ENCODE measurements at places on chromosomes 5 and 9.

- DNase-seq = no peak
These were observed 506.9 kb downstream of the TLE1 start for GRCh38 chr9:81182431-81182830.

DNA sequence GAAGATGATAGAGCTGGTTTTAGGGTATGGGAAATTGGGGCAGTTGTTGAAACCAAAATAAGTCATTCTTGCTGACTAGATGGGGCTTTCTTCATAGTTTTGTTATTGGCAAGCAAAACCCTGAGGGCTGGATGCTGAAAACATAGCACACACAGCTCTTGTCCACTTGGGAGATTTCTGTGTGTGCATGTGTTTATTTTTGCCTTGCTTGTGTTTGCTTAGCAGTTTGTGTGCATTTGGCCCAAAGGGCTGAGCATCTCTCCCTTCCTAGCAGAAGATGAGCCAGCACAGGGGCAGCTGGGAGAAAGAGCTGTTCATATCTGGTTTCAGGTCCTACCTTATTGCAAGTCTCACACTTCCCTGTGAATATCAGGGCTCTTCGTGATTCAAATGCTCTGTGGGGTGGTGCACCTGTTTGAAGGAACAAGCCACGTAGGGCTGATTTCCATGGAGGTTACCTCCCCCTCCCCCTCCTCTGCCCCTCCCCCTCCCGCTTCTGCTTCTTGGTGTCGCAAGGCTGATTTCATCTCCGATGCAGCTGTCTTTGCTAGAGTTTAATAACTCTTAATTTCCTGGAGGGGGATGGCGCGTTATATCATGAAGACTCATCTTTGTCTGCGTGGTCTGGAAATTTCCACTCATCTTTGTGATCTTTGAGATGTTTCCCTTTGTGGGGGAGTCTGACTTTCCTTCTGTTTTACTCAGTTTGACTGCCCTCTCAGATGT is 296.5 kb downstream of the ARHGAP26 start:
- DNase-seq = peak; percentile 8

DNA sequence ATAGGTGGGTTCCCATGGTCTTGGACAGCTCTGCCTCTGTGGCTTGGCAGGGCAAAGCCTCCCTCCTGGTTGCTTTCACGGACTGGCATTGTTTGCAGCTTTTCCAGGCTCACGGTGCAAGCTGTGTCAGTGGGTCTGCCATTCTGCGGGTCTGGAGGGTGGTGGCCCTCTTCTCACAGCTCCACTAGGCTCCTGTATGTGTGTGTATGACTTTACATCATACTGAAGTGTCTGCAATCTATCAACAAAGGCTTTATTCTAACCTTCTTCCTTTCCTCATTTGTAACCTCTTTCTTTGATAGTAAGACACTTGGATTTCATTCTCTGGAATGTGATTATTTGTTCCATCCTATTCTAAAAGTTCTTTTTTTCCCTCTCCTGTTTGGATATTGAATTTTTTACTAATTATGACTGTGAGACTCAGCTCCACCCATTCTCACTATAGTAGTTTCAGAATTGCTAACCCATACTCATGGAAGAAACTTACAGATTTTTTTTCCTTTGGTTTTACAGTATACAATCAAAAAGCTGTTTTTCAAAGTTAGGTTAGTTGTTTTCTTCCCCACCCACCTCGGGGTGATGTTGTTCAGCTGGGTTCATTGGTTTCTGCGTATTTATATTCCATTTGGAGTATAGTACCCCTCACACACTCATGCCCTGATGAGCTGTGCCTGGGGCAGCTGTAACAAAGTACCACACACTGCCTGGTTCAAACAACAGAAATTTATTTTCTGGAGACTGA is 144.6 kb upstream of the OTULINL start:
- DNase-seq = no peak

GRCh38 chr9:123424131-123424530 is 68.1 kb downstream of the CRB2 start:
- DNase-seq = no peak

GRCh38 chr5:153919161-153919560 is 119.5 kb downstream of the FAM114A2 start:
- no peak for DNase-seq

DNA sequence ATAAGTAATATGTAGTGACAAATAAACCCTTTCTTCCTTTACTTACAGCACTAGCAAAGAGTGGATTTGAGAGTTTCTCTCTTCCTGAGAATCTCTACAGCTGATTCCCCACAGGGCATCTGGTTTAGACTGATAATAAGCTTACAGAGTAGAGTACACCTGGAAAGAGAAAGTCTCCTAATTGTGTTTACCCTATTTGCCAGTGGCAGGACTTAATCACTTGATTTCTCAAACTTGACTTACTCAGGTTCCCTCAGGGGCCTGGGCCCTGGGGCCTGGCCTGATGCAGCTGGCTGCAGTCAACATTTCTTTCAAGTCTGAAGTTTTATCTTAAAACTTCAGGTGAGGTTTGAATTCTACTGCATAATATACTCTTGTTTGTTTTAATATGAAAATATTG is 38.0 kb upstream of the UBTD2 start:
- no peak for DNase-seq
